ENCODE measurements at places on chromosomes 6 and 20. TPM values are rescaled to one million over a fixed set of nuclear protein-coding genes. Genes with fewer than 3 reads are reported as not detected.

DNA sequence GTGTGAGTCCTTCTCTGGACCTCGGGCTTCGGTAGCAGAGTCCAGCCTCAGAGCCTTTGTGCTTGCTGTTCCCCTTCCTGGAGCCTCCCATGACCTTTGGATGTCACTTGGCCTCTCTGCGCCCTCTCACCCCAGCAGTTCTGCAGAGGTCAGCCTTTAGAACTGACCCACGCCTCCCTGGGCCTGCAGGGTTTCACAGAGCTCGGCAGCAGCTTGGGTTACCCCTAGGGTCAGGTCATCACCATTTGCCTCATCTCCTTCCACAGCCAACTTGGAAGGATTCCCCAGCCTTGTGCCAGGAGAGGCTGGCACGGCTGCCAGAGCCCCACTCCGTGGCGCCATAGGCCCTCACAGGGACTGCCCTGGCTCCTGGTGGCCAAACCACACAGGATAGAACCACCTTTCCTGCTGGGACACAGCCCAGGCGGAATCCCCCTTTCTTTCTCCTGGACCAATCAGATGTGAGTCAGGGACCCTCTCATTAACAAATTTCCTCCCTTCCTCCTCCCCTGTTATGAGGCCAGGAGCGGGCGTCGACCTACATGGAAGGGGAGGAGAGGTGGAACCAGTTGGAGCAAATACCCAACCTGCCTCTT, 13.9 kb upstream of the SIRPA start:
- H3K36me3 ChIP-seq, result no peaks in the 10 kb centered on the region
- no peak overlapping the region for H3K27ac ChIP-seq
- peaks cover 26% of the 10 kb centered on the region for H3K4me1 ChIP-seq
- no peak overlapping the region for H3K4me3 ChIP-seq

DNA sequence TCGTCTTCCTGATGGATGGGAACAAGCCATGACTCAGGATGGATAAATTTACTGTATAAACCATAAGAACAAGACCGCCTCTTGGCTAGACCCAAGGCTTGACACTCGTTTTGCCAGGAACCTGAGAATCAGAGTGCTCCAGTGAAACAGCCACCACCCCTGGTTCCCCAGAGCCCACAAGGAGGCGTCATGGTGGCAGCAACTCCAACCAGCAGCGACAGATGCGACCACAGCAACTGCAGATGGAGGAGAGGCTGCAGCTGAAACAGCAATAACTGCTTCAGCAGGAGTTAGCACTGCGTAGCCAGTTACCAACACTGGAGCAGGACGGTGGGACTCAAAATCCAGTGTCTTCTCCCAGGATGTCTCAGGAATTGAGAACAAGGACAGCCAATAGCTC, 100.9 kb upstream of the SAMD5 start:
- no peak for DNase-seq
- H3K27ac ChIP-seq, result no peak overlapping the region
- no peaks in the 10 kb centered on the region for H3K36me3 ChIP-seq
- H3K4me1 ChIP-seq, result no peaks in the 10 kb centered on the region
- H3K4me3 ChIP-seq, result no peak overlapping the region

DNA sequence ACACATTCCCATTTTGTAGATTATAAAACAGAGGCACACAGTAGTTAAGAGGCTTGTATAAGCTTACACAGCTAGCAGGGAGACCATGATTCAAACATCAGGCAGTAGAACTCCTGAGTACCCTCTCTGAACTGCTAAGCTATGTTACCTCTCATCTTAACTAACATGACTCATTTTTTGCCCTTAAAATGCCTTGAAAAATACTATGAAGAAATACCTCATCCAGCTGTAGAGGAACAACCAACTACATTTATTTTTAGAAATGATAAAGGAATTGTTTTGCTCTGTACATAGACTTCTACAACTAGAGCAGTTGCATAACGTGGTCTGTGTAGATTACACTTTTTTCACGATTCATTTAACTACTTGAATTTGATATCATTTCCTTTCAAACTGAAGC, 102.1 kb downstream of the FLRT3 start:
- H3K27me3 ChIP-seq, result no peaks in the 10 kb centered on the region
- H3K4me3 ChIP-seq, result no peak overlapping the region
- H3K36me3 ChIP-seq, result no peaks in the 10 kb centered on the region
- no peak for DNase-seq

Gene TM9SF4
- total RNA-seq, result 108 TPM

GRCh38 chr6:147057188-147057587, 147.0 kb upstream of the STXBP5 start:
- H3K36me3 ChIP-seq, result no peaks in the 10 kb centered on the region
- no peak overlapping the region for H3K27ac ChIP-seq
- DNase-seq, result no peak
- H3K4me1 ChIP-seq, result peaks cover 4% of the 10 kb centered on the region
- H3K4me3 ChIP-seq, result no peak overlapping the region
